ENCODE measurements at places on chromosomes 1 and 21.

GRCh38 chr1:20279509-20279908 lies 11.2 kb upstream of the VWA5B1 start:
- DNase-seq = peak; percentile 65

- no peak for DNase-seq
These were observed 7.6 kb upstream of the CLCA2 start for GRCh38 chr1:86416343-86416742.

DNA sequence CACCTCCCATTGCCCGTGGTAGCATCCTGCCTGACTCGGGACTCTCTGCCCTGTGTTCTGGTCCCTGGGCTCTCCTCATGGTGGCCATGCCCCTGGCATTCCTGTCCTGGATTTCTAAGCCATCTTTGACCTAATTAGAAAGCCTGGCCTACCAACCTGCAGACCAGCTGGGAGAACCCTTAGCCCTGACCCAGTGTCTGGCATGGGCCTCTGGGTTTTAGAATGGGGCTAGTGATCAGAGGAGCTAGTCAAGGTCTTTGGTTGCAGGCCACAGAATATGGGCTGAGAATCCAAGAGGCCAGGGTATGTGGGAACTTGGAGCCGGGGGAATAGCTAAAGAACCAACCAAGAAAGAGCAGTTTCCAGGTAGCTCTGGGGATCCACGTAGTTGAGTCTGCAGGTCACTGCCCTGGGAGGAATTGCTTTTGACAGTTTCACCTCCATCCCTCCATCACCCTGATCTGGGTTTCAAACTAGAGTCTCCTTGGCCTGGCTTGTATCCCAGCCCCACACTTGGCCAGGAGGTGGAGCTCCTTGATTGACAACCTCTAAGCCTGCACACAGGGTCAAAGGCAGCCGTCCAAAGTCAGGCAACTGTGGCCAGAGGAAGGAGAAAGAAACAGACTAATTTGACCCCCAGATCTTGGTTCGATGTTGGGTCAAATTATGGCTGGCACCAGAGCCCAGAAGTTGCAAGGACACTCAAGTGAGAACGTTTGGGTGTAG lies 54.7 kb upstream of the ABCG1 start:
- DNase-seq = no peak

DNA sequence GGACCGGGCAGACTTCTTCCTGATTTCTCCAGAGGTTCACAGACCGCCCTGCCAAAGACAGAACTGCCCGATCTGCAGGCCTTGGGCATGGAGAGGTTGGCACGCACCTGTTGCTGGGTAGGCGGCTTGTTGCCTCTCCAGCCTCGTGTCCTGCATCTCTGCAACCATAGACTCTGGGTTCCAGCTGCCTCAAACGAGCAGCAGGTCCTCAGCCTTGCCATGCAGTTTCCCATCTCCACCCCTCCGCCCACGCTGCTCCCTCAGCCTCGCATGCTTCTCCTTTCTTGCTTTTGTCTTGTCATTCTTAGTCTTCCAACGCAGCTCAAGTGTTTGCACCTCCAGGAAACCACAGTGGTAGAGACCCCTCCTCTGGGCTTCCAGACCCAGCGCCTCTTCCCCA lies 126.2 kb downstream of the LACTBL1 start:
- no peak for DNase-seq

DNA sequence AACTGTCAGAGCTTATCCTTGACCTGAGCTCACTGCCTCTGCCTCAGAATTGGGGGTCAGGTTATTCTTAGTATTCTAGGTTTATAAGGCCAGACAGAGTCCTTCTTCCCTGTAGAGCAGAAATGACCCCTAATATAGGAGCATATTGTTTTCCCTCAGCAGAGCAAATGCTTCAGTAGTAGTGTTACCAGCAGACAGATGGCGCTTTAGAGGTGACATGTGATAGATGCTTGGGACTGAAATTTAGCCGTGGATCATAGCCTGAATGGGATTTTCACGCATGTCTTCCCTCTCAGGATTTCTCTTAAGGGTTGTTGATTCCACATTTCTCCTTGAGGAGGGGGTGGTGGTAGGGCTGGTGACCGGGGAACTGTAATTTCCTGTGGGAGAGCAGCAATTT lies 24.5 kb downstream of the ADARB1 start:
- no peak for DNase-seq

- no peak for DNase-seq
These were observed 21.5 kb upstream of the LYST start for GRCh38 chr1:235888119-235888643.

DNA sequence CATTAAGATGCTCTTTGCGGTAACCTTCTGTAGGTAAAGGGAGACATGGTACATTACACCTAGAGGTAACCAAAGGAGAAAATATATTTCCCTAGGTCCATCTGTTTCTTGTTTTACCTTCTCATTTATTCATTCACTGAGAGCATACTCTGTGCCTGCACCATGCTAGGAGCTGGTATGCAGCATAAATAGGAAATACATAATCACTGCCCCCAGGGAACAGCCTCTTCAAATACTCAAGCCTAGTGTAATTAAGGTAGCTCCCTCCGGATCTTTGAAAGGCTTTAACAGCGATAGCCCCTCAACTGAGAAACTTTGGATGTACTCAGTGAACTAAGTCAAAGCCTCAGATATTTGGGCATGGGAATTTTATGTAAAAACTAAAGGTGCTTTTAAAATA lies 123.6 kb downstream of the GABPA start:
- no peak for DNase-seq

DNA sequence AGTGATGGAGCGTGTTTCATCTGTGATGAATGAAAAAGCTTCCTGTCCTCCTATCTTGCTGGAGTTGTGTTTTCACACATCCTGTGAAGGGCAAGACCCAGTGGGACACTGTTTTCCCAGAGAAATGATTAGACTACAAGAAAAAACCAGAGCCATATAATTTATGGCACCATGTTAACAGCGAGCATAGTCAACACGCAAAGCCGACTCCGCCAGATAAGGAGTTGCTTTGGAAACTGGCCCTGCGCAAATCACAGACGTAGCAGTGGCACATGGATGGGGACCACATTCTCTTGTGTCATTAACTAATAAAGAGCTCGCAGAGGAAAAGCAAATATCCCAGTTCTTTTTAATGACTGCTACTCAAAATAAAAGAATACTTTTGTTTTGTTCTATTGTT lies 471.2 kb upstream of the RUNX1 start:
- DNase-seq = no peak

DNA sequence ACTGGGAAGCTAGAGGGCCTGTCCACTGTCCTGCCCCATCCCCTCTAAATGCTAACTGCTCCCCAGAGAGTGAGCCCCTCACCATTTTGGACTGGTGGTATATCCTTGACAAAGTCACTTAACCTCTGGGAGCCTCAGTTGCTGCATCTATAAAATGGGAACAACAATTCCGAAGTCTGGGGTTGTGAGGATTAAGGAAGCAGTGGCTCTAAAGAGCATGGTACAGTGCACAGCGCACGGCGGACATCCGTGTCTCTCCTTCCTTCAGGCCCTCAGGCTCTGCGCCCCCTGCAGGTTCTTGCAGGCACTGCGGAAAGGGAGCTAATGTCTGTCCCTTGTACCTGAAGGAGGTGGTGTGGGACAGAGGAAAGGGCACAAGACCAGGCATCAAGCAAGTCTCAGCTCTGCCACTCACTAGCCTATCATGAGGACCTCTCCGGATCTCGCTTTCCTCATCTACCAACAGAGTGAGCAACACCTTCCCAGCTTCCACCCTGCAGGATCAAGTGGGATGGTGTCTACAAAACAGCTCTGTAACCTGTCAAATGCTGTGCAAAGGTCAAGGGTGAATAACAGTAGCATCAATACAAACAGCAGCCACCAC lies 20.1 kb downstream of the ECE1 start:
- DNase-seq = peak; percentile 78

DNA sequence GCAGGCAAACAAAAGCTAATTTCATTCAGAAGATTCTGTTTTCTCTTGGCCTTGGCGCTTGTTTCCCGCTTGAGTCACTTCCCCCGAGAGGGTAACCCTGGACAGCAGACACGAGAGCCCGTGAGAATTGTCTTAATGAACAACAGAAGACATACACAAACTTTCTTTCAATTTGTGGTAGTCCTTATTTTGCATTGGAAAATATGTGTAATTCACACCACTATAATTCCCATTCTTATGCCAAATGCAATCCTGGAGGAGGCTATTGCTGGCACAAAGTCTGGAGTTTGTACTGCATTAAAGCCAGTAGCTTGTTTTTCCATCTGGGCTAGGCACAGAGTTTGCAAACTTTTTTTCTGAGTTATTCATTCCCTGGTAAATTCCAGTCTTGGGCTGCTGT lies 109.8 kb upstream of the IVNS1ABP start:
- no peak for DNase-seq

DNA sequence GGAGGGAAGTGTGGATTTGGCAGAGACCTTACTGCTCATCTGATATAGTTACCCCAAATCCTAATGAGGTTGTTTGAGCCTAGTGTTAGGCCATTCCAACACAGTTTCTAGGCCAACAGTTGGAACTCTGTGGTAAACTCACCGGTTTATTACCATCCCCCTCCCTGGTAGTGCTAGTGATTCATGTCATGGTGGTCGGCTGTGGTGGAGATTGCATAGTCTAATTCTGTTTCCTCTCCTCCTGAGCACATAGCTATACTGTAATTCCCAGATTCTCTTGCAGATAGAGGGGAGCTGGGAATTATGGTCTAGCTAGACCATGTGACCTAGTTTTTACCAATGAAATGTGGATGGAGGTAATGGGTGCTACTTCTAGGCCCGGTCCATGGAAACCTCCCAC lies 123.7 kb upstream of the KIF26B start:
- no peak for DNase-seq

- DNase-seq = no peak
These were observed 4.5 kb upstream of the SCMH1 start for GRCh38 chr1:41246568-41246967.

- DNase-seq = no peak
These were observed 862.6 kb downstream of the USP25 start for GRCh38 chr21:16592381-16592780.

GRCh38 chr1:160759740-160760139 lies 20.7 kb downstream of the SLAMF7 start:
- no peak for DNase-seq

GRCh38 chr1:235329139-235329902 lies 951 bp downstream of the GGPS1 start:
- DNase-seq = no peak

DNA sequence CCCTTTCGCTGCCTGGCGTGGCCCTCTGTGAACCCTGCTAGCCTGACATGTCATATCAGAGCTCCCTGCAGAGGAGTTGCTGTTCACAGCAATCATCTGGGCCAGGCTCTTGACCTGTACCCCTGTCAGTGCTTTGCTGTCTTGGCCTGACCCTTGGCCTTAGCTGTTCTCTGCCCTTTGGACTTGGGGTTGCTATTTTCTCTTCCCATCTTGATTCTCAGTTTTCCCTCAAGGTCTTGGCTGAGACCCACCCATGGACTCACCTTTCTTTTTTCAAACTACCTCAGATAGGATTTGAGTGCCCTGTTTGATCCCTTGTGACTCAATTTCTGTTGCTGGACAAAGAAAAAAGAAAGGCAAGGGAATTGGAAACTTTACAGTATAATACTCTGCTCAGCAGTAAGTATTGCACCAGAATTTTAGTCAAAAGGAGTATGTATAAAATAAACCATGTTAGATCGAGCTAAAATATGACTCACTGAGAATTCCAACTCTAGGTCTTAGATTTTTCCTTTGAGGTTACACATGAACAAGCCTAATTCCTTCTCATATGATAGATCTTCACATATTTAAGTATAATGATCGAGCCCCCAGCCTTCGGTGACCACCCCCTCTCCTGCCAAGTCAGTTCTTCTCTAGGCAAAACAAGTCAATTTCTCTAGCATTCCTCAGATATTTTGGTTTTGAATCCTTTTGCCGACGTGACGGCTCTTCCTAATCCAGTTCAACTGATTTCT lies 110.5 kb downstream of the NGF start:
- DNase-seq = no peak

GRCh38 chr1:42423681-42424080 lies 32.1 kb downstream of the ZMYND12 start:
- no peak for DNase-seq

DNA sequence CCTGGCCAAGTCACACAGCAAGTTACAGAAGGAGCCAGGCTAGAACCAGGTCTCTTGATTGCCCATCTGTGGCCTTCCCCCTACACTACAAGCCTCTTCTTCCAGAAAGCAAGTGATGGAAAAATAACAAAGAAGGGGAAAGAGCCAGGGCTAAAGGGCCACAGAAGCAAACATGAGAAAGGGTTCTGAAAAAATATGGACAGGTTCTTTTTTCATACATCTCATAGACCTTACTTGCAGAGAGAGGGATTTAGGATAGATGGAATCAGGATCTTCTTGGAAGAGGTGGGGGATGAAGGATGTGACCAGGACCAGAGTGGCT lies 3.2 kb downstream of the RHBG start:
- DNase-seq = no peak

GRCh38 chr1:12597792-12598191 lies 20.2 kb downstream of the DHRS3 start:
- DNase-seq = no peak

- no peak for DNase-seq
These were observed 621.0 kb downstream of the NPHP4 start for GRCh38 chr1:5371270-5371669.

DNA sequence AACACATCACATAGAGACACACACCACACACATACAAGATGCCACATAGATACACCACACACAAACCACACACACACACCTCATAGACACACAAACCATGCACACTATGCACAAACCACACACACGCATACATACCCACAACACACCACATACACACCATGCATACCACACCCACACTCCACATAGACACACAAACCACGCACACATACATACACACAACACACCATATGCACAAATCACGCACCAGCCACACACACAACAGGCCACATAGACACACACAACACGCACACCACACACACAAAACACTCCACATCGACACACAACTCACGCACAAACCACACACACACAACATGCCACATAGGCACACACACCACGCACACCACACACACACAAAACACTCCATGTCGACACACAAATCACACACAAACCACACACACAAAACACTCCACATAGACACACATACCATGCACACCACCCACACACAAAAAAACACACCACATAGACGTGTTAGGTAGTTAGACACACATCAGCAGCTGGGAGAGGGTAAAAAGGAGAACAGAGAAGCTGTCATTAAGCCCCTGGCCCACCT lies 49.5 kb upstream of the SLC19A1 start:
- no peak for DNase-seq

- DNase-seq = peak; percentile 12
These were observed 19.0 kb upstream of the PIGV start for GRCh38 chr1:26768755-26769154.

GRCh38 chr1:189706594-189706993 lies 771.1 kb downstream of the BRINP3 start:
- no peak for DNase-seq

- peak; percentile 35 for DNase-seq
These were observed 16.9 kb downstream of the TCEANC2 start for GRCh38 chr1:54070171-54070837.

Measured in AG08396 (cell line).